ENCODE measurements at places on chromosomes 4 and X.

- no peak for DNase-seq
Measured at GRCh38 chrX:17028356-17028755, 81.9 kb downstream of the REPS2 start.

DNA sequence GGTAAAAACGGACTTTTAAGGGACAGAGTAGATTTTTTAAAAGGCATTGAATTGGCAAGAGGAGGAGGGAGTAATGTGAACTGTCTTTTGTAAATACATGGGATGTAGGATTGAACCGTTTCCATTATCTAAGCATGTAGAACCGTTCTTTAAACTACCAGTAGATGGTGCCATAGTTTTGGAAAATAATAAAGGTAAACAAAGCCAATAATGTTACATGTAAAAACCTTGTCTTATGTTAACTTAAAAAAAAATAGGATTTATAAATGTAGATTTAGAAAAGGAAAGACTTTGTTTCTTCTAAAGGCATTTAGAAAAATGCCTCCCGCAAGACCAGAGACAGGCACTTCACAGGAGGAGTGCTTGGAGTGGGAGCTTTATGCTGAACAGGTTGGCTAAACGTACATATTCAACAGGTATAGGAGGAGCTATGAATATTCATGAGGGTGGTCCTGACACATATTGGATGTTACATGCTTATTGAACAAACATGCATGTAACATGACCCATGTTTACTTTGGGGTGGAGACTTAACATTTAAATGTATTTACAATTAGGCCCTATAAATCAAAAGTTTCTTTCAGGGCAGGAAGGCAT is 45.5 kb upstream of the FAM241A start:
- peak; percentile 9 for DNase-seq

GRCh38 chr4:121863799-121864198 is 6.5 kb downstream of the BBS7 start:
- no peak for DNase-seq

DNA sequence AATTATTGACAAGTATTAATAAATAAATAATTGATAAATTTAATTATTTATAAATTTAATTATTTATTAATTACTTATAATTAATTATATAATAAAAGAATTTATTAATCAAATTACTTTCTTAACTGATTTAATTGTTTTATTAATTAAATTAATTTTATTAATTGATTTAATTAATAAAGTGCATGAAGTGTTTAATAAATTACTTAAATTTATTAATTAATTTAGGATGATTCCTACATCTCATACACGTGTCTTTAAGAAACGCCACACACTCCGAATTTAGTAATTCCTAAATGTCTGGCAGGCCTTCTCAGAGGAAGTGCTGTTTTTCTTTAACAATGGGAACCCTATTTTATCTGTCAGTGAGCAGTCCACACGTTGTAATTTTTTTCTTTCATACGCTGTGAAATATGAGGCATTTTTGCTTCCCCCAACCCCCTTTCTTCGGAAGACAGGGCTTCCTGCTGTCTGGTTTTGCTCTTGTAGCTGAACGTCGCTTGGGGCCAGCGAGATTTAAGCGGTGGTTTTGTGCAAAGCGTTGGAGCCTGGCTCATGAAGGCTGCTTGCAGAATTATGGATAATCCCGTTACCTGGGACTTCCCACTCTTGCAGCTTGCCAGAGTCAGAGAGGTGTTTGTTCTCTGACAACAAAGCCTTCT is 46.8 kb downstream of the CRLF2 start:
- DNase-seq: no peak

DNA sequence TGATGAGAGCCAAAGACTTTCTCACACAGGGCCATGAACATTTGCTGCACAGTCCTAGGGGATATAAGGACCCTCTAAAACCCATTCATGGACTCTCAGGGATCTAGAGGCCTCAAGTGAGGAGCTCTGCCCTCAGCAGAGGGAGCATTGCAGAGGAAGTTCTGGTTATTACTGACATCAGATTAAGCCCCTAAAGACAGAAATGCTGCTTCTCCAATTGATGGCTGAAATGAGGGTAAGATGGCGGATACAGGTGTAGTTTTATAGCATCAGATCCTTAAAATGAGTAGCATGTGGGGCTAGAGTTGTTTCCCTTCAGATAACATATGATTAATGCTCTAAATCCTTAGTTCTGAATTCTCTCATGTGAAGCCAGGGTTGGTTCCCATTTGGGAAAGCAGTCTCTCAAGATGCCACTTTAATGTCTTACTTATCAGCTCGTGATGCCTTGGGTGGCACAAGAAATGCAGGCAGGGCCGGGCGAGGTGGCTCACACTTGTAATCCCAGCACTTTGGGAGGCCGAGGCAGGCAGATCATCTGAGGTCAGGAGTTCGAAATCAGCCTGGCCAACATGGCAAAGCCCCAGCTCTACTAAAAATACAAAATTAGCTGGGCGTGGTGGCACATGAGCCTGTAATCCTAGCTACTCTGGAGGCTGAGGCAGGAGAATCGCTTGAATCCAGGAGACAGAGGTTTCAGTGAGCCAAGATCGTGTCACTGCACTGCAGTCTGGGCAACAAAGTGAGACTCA is 7.9 kb downstream of the RHOH start:
- no peak for DNase-seq

DNA sequence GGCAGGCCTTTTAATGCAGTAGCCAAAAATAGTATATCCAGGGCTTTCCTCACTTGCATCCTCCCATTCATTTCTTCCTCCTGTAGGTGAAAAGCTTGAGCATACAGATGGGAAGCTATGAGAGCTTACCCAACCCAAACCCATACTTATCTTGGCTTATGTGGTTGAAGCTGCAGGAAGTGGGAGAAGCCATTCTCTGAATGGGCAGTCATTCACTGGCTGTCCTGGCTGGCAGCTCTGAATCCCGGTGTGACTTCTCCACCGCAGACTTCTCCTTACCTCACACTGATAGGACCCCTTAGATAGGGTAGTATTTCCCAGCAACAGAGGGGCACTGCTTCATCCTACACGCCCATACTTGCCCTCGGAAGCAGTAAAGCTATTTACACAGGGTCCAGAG is 125.4 kb downstream of the AMMECR1 start:
- DNase-seq: no peak

- no peak for DNase-seq
Measured at GRCh38 chr4:135123632-135124031, 922.0 kb upstream of the PABPC4L start.

GRCh38 chrX:10617999-10618351 is 2.4 kb downstream of the MID1 start:
- DNase-seq: no peak

DNA sequence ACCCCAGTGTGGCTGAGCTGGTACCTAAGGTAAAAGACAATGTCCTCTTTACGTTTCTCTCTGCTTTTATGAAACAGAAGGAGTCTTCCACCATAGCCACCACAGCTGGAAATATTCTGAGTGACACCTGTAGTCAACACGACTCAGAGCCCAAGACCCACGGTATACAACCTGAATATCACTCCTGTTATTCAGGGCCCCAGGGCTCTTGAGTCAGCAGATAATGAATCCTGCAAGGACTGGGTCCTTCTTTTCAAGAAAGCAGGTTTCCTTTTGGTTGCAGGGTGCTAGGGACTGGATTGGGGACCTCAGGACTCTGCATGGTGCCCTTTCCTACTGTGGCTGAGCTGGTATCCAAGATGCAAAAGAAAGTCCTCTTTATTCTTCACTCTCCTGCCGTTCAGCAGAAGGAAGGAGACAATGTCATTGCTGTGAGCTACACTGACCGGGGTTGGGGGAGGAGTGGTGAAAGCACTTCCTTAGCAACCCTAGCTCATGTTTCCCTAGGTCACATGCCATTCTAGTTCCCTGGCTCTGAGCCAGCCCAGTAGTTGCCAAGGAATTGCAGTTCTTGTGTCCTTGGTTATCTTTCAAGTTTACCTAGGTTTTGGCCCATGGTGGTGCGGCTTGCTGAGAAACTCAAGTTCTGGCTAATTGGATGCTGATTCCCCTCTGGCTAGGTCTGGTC is 23.7 kb upstream of the UNC5C start:
- DNase-seq: no peak

DNA sequence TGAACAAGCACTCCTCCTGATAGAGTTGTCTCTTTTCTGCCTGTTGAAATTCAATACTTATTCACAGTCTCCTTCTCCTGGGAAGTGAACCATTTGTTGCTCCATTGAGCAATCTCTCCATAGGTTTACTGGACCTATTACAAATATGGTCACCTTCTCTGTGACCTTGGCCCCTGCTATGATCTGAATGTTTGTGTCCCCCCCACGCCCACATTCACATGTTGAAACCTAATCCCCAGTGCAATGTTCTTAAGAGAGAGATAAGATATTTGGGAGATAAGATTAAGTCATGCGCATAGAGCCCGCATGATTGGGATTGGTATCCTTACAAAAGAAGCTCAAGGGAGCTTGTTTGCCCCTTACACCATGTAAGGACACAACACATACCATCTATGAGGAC is 54.1 kb upstream of the GABRE start:
- DNase-seq: no peak

Data from iPS DF 6.9 (cell line).